T-helper 9 cell (primary cell): ENCODE measurements at places on chromosomes 16 and 17.

DNA sequence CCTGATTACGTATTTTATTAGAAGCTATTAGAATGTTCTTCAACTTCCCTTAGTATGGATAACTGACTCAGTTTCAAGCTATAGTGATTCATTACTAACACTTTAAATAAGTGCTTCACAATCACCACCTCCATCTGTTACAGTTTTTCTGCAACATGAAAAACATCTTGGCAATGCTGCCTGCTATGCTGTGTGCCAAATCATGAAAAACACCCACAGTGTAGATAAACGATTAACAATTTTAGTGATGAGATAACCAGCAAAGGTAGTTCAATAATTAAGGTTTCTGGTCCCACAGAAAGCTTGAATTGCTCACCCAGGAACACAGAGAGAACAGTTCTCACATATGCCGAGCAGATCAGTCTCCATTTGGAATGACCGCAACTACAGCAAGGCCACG lies 51.4 kb upstream of the SLC25A19 start:
- no peak for DNase-seq

GRCh38 chr16:24344784-24345183 lies 88.6 kb downstream of the CACNG3 start:
- DNase-seq, result no peak

DNA sequence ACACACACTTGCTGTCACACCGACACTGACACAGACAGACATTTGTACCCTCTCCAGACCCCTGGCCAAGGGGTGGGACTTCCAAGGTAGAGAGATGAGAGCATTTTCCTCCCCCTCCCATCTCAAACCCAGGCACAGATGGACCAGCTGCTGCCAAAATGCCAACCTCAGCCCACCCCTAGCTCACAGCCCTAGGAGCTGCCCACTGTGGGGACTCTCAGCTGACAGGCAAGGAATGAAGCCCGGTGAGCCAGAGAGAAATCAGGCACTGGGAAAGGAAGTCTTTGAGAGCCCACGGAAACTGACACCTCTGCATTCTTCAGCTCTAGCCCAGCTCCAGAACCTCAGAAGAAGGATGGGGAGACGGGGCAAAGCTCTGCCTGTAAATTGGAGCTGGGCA lies 2.8 kb downstream of the ETV4 start:
- DNase-seq, result no peak

GRCh38 chr17:77849239-77849638 lies 109.3 kb upstream of the TNRC6C start:
- no peak for DNase-seq

GRCh38 chr16:72837846-72838585 lies 209.9 kb downstream of the ZFHX3 start:
- DNase-seq, result no peak

GRCh38 chr16:23948949-23949411 lies 113.2 kb downstream of the PRKCB start:
- peak; percentile 38 for DNase-seq

DNA sequence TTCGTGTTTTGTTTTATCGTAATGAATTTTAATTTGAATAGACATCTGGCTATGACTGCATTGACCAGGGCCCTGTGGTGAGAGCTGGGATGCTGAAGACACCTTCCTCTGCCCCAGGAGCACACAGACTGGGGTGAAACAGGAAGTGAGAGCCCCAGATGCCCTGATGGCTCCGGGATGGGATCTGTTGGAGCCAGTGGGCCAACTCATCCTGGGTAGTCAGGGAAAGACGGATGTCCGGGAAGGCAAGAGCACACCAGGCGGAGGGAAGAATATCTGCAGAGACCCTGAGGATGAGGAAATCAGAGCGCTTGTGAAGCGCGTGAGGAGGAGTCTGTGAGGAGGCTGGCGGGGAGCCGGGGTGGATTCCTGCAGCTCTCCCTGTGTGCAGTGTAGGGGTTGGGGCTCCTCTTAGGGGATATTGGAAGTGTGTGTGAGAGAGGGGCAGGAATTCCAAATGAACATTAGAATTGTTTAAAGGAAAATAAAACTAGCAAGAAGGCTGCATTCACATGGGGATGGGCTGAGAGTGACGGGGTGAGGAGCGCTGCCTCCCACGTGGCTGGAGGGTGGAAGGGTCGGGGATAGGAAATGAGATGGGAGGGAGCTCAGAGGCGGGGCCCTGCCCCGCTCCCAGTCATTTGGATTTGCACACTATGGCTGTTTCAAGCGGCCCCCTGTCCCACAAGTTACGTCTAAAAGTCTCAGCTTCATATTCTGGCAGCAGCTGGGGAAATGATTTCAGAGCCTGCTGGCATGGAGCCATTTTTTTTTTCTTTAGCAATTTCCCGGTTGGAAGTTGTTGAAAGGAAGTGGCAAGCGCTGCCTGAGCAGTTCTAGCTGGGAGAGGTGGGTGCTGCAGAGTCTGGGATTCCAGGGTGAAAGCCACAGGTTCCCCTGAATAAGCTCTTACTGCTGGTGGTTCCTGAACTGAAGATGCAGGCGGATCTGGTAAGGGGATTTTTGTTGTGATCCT lies 71.2 kb upstream of the LGALS9 start:
- no peak for DNase-seq

- no peak for DNase-seq
Observed at GRCh38 chr16:25155553-25156460, 44.3 kb downstream of the LCMT1 start.

- DNase-seq, result no peak
Observed at GRCh38 chr17:31780483-31780882, 78.6 kb downstream of the COPRS start.

DNA sequence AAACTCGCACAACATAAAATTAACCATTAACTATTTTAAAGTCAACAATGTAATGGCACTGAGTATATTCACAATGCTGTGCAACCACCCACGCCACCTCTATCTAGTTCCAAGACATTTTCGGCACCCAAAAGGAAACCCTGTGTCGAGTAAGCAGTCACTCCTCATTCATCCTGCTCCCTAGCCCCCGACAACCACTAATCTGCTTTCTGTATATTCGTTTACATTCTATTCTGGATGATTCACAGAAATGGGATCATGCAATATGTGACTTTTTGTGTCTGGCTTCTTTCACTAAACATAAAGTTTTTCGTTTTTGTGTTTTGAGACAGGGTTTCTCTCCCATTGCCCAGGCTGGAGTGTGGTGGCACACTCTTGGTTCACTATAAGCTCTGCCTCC lies 42.2 kb upstream of the HAPSTR1 start:
- DNase-seq, result no peak

DNA sequence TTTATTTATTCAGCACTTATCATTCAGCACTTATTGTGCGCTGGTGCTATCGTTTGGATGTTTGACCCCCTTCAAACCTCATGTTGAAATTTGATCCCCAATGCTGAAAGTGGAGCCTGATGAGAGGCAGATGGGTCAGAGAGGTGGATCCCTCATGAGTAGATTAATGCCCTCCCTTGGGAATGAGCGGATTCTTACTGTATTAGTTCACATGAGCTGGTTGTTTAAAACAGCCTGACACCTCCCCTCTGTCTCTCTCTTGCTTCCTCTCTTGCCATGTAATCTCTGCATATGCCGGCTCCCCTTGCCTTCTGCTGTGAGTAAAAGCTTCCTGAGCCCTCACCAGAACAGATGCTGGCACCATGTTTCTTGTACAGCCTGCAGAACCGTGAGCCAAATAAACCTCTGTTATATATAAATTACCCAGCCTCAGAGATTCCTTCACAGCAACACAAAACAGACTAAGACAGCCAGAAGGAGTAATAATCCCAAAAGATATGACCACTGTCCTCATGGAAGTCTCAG lies 111.1 kb downstream of the CACNG3 start:
- DNase-seq, result no peak

DNA sequence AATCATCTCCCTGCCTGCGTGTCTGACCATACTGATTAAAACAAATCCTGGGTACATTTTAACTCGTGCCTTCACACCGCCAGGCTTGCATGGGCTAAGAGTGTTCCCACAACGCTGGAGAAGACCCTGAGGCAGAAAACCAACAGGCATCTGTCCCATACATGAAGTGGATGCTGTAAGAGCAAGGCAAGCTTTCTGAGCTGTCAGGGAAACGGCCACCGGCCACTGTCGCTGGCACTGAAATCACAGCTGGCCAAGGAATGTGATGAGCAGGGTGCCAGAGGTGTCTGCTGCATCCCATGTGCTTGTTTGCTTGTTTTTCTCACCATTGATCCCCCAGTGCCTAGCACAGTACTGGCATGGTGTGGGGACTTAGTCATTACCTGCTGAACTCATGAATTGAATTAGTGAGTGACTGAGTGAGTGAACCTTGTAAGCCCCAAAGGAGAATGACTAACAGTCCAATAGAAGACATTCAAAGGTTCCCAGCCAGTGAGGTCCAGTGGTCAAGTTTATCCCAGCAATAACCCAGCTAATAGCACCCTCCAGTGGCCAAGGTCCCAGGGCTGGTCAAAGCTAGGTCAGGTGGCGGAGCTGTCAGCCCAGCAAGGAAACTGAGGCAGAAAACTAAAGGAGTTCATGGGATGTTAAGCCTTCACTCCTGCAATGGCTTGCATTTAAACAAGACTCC lies 92.7 kb upstream of the CDH5 start:
- DNase-seq, result no peak
